Lower lobe of right lung (tissue), 2 donors: ENCODE measurements at places on chromosomes 1 and 21. TPM values are rescaled to one million over a fixed set of nuclear protein-coding genes. Genes with fewer than 3 reads are reported as not detected.

DNA sequence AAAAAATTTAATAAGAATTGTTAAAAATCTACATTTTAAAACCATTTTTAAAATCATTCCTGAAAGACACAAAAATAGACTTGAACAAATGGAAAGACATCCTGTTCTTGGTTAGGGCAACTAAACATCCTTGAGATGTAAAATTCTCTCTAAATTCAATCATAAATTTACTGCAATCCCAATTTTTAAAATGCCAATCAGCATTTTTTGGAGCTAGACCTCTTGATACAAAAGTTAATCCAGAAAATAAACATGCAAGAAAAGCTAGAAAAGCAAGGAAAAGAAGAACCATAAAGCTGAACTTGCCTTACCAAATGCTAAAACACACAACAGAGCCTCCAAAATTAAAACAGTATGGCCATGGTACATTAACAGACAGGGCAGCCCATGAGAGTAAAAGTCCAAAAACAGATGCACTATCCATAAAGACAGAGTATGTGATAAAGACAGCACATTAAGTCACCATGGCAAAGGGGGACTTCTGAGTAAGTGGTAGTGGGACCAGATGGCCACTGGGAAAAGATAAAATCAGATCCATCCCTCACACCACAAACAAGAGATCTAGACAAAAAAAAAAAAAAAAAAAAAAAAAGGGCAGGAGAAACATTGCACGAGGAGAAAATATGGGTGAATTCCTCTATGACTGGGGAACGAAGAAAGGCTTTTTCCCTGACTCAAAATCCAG, 51.4 kb downstream of the NPHP4 start:
- no peak overlapping the region for H3K4me3 ChIP-seq
- peaks cover 37% of the 10 kb centered on the region for H3K36me3 ChIP-seq
- H3K4me1 ChIP-seq: no peaks in the 10 kb centered on the region
- H3K27ac ChIP-seq: no peak overlapping the region
- no peaks in the 10 kb centered on the region for H3K27me3 ChIP-seq

DNA sequence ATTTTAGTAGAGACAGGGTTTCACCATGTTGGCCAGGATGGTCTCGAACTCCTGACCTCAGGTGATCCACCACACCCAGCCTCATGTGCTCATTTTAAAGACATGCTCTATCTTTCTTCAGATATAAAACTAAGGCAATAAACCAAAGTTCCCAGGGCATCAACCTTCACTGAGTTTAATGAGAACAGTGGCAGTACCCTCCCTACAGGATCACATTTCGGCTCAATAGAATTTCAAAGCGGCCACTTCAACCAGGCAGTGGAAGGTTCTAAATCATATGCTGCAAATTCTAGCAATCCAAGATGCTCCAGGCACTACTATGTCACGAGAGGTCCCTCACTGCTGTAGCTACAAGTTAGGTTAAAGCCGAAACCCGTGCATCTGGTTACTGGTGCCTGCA, 45.5 kb downstream of the PARP1 start:
- no peak overlapping the region for H3K4me3 ChIP-seq
- peaks cover 96% of the 10 kb centered on the region for H3K36me3 ChIP-seq
- no peak for DNase-seq
- H3K27ac ChIP-seq: no peak overlapping the region

GRCh38 chr1:3192361-3192760, 123.4 kb downstream of the PRDM16 start:
- H3K4me3 ChIP-seq: no peak overlapping the region
- H3K27me3 ChIP-seq: no peaks in the 10 kb centered on the region
- no peaks in the 10 kb centered on the region for H3K36me3 ChIP-seq
- peaks cover 21% of the 10 kb centered on the region for H3K4me1 ChIP-seq
- no peak for DNase-seq

- peak overlapping the region; percentile 51 for H3K27ac ChIP-seq
- no peaks in the 10 kb centered on the region for H3K36me3 ChIP-seq
- no peaks in the 10 kb centered on the region for H3K27me3 ChIP-seq
- no peak overlapping the region for H3K4me3 ChIP-seq
Measured at GRCh38 chr1:12475101-12475500, 142.9 kb downstream of the DHRS3 start.

DNA sequence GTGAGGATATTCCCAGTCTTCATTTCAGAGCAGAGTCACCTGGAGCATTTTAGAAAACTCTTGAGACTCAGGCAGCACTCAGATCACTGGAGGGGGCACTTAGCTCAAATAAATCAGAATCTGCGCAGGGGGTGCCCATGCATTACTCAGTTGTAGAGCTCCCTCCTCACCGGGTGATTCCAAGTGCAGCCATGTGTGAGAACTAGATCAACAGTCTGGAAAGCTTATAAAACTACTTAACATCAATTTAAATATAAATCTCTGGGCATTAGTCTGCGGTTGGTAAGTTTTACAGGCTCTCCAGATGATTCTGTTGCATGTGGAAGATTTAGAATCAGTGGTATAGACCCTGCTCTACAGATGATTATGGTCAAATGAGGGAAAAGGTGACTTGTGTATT, 128.6 kb downstream of the ST6GALNAC3 start:
- no peak overlapping the region for H3K27ac ChIP-seq
- H3K4me3 ChIP-seq: no peak overlapping the region
- no peaks in the 10 kb centered on the region for H3K36me3 ChIP-seq
- no peaks in the 10 kb centered on the region for H3K4me1 ChIP-seq
- DNase-seq: no peak

- no peak overlapping the region for H3K27ac ChIP-seq
- DNase-seq: no peak
- H3K4me1 ChIP-seq: no peaks in the 10 kb centered on the region
- no peak overlapping the region for H3K4me3 ChIP-seq
Measured at GRCh38 chr21:41832596-41833496, 46.3 kb downstream of the PRDM15 start.

- H3K4me3 ChIP-seq: no peak overlapping the region
- no peaks in the 10 kb centered on the region for H3K36me3 ChIP-seq
- DNase-seq: no peak
- no peaks in the 10 kb centered on the region for H3K27me3 ChIP-seq
- H3K27ac ChIP-seq: no peak overlapping the region
Measured at GRCh38 chr1:98099501-98099900, 178.7 kb upstream of the DPYD start.

- DNase-seq: no peak
- no peaks in the 10 kb centered on the region for H3K27me3 ChIP-seq
- no peaks in the 10 kb centered on the region for H3K36me3 ChIP-seq
- H3K4me1 ChIP-seq: no peaks in the 10 kb centered on the region
Measured at GRCh38 chr1:163820226-163820625, 498.5 kb downstream of the NUF2 start.

GRCh38 chr1:145994391-145995120, 1.8 kb downstream of the TXNIP start:
- H3K4me1 ChIP-seq: peaks cover 46% of the 10 kb centered on the region
- H3K4me3 ChIP-seq: peak overlapping the region; percentile 75
- peaks cover 34% of the 10 kb centered on the region for H3K36me3 ChIP-seq
- no peak for DNase-seq

DNA sequence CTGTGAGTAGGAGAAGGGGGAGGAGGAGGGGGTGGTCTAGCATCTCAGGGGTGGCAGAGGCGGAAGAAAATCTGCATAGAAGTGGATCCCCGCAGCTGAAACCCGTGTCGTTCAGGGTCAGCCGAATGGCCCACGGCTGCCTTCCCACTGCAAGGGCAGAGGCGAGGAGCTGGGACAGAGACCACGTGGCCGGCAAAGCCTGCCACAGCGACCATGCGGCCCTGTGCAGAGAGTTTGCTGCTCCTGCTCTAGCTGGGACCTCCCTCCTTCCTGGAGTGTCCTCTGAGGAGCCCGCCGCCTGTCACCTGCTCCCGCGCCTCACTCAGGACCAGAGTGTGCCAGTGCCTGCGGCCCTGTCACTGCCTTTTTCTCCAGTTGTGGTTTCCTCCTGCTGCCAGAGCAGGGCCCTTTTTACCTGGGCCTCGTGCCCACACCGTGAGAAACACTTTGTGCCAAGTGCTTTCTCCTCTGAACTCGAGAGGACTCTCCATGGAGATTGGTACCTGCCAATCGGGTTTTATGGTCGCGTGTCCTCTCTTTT, 5.4 kb upstream of the TRPM2 start:
- H3K4me3 ChIP-seq: no peak overlapping the region
- peaks cover 44% of the 10 kb centered on the region for H3K27me3 ChIP-seq
- H3K4me1 ChIP-seq: peaks cover 13% of the 10 kb centered on the region
- DNase-seq: peak; percentile 79

DNA sequence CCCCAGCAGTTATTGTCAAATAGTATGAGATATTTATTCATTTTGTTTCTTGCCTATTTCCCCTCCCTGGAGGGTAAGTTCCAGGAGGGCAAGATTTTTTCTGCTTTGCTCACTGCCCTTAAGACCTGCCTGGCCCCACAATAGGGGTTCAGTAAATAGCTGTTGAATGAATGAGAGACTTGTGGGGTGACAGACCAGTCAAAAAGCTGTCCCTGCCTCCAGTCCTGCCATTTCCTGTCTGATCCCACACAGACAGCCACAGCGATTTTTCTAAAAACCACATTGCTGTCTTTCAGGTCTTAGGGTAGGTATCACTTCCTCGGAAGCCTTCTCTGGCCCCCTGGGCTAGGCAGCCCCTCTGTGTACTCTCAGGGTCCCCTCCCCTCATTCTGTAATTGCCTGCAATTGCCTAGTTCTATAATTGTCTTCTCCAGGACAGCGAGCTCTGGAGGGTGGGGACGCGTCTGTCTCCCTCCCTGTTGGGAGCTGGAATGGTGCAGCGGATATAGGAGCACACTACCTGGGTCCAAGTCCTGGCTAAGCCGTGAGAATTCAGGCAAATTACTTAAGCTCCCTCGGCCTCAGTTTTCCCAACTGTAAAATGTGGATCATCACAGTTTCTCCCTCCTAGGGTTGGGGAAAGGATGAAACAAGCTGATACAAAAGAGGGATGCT, 1.8 kb upstream of the EXTL1 start:
- H3K27me3 ChIP-seq: no peaks in the 10 kb centered on the region
- H3K36me3 ChIP-seq: no peaks in the 10 kb centered on the region
- peaks cover 27% of the 10 kb centered on the region for H3K4me1 ChIP-seq
- no peak for DNase-seq

GRCh38 chr1:89149229-89149628, 23.3 kb upstream of the GBP2 start:
- no peaks in the 10 kb centered on the region for H3K36me3 ChIP-seq
- H3K4me1 ChIP-seq: no peaks in the 10 kb centered on the region
- no peak overlapping the region for H3K27ac ChIP-seq
- no peak for DNase-seq
- no peak overlapping the region for H3K4me3 ChIP-seq
- no peaks in the 10 kb centered on the region for H3K27me3 ChIP-seq

GRCh38 chr21:15289896-15290841, 225.4 kb upstream of the NRIP1 start:
- no peak overlapping the region for H3K27ac ChIP-seq
- H3K36me3 ChIP-seq: no peaks in the 10 kb centered on the region
- no peak overlapping the region for H3K4me3 ChIP-seq
- peak; percentile 51 for DNase-seq

DNA sequence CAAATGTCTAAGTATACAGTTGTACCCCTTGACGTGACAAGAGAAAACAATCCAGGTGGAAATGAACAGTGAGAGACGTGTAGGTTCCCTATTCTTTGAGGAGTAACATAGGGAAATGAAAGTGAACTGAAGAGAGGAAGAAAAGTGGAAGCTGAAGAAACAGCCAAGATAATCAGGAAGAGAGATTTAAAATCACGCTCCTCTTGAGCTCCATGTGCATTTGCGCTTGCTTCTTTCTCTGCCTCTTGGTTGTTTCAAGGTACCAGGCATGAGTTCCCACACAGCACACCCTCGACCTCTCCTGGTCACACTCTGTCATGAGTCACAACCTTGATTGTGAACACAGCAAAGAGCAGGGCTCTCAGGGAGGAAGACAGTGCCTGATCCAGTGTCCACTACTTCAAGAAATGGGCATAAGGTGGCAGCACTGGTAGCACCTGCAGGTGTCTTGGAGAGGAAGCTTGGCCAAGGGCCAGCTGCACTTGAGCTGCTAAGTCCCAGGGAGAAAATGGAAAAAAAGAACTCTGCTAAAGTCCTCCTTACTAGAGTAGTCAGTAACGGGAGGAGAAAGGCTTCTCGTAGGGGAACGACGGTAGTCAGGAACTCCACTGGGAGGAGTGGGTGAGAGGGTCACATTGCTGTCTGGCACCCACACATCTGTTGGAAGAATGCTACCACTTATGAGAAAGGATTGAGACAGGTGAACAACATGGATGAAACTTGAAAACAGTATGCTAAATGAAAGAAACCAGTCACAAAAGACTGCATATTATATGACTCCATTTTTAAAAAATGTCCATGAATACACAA, 18.3 kb upstream of the ARID1A start:
- DNase-seq: peak; percentile 94
- H3K4me3 ChIP-seq: peak overlapping the region; percentile 13
- no peaks in the 10 kb centered on the region for H3K36me3 ChIP-seq
- peaks cover 13% of the 10 kb centered on the region for H3K4me1 ChIP-seq

DNA sequence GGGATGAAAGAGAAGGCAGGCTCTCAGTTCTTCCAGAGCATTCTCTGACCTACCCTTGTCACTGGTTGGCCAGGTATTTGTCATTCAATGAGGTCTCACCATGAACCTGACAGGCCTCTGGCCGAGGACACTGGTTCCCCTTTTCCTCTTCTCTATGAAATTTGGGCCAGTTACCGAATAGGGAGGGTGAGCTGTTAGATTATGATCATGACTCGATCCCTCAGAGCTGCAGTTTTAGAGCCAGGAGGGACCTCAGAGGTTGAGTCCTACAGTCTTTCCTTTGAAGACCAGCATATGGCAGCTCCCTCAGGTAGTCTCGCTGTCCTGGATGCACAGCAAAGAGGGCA, 29.5 kb upstream of the CLSTN1 start:
- peaks cover 44% of the 10 kb centered on the region for H3K36me3 ChIP-seq
- H3K27me3 ChIP-seq: no peaks in the 10 kb centered on the region
- no peaks in the 10 kb centered on the region for H3K4me1 ChIP-seq

GRCh38 chr1:84653130-84653677, 37.1 kb downstream of the SSX2IP start:
- no peak overlapping the region for H3K27ac ChIP-seq
- H3K36me3 ChIP-seq: peaks cover 26% of the 10 kb centered on the region
- no peaks in the 10 kb centered on the region for H3K27me3 ChIP-seq
- no peaks in the 10 kb centered on the region for H3K4me1 ChIP-seq

GRCh38 chr1:172484252-172484651, 40.4 kb upstream of the PIGC start:
- H3K4me3 ChIP-seq: no peak overlapping the region
- no peaks in the 10 kb centered on the region for H3K27me3 ChIP-seq
- no peak overlapping the region for H3K27ac ChIP-seq
- no peak for DNase-seq
- no peaks in the 10 kb centered on the region for H3K4me1 ChIP-seq

GRCh38 chr21:15275615-15276235, 210.9 kb upstream of the NRIP1 start:
- no peak overlapping the region for H3K27ac ChIP-seq
- H3K27me3 ChIP-seq: no peaks in the 10 kb centered on the region
- H3K36me3 ChIP-seq: no peaks in the 10 kb centered on the region
- no peak for DNase-seq

The CR2 gene
- 0.09 TPM for total RNA-seq

The ATAD3C gene
- 7.8 TPM for total RNA-seq

The LCE2A gene
- total RNA-seq: not detected

The GLIS1 gene
- total RNA-seq: not detected

The KRTAP20-3 gene
- total RNA-seq: not detected

The CTNNBIP1 gene
- total RNA-seq: 35.0 TPM

The RBP7 gene
- total RNA-seq: 8.5 TPM

The C4BPA gene
- 65.2 TPM for total RNA-seq

The CD164L2 gene
- total RNA-seq: 6.8 TPM

The SLC6A17 gene
- not detected for total RNA-seq

The AUNIP gene
- total RNA-seq: not detected

The SYPL2 gene
- total RNA-seq: 1.5 TPM

The DNALI1 gene
- 28.1 TPM for total RNA-seq

The DLGAP3 gene
- 0.18 TPM for total RNA-seq
